Activated naive CD4-positive, alpha-beta T cell treated with anti-CD3 and anti-CD28 coated beads, Interleukin-2, amount 50 U/mL, for 72 hours (primary cell): ENCODE measurements at places on chromosomes 12 and 14.

DNA sequence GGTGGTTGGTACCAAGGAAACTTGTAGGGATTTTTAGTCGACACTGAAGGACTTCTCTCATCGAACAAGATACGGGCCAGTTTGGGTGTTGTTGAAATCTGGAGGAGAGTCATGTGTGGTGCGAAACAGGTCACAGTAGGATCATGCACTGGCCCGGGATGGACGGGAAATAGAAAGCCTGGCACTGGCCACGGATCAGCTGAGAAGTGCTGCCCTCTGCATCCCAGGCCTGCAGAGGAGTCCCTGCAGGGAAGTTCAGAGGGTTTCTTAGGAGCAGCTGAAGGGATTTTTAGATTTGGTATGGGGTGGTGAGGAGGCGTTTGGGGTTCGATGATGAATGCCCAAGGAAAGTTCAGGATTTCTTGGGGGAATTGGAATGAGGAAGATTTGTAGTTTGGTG, 63.1 kb downstream of the TSPAN9 start:
- DNase-seq: no peak

- no peak for DNase-seq
Measured at GRCh38 chr14:80231702-80232101, 20.4 kb upstream of the DIO2 start.

- DNase-seq: no peak
Measured at GRCh38 chr12:45601390-45601789, 128.1 kb upstream of the ARID2 start.

DNA sequence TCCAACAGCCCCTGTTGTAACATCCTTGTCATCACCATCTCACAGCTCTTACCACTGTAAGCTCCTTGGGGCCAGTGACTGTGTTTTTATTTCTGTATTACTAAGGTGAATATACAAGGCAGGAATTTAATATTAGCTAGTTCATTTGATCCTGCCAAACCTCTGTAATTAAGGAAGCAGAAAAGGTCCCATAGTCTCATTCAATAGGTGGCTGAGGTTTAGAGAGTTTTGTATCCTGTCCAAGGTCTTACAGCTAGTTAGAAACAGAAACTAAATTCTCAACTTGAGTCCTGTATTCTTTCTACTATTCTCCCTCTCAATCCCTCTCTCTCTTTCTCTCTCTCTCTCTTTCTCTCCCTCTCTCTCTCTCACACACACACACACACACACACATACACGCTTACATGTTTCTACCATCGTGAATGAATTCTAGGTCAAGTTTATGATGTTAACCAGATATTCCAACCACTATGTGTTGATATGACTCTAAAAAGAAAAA, 543 bp upstream of the GLIPR1 start:
- no peak for DNase-seq

DNA sequence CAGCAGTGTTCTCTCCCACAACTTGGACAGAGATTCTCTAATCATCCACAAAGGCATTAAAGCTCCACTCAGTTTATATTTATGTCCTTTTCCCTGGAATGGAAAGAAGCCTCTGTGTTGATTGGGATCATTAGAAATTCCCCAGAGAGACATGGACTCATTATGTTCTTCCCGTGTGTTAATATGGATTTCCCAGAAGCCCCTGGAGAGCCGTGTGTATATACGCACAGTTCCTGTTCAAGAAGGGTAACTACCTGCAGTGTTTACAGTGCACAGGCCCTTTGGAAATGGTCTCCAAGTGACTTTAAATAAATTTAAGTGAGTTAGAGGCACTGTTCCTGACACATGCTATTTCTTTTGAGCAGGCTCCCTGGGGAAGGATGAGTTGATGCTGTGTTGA, 428.0 kb upstream of the TMTC1 start:
- DNase-seq: no peak

DNA sequence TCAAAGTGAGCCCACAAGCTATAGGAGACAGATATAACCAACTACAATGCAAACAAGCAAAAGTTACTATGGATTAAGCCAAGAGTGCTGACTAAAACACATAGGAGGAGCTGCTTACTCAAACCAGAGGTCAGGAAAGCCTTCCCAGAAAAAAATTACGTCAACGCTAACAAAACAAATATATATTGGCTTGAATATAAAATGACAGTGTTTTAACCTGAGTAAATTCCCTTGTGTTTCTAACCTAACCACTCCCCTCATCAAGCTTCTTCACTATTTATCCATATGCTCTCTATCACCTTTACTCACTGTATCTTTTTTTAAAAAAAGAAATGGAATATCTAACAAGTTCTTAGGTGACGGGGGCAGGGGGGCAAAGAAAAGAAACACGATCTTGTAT, 115.9 kb downstream of the MED13L start:
- no peak for DNase-seq

DNA sequence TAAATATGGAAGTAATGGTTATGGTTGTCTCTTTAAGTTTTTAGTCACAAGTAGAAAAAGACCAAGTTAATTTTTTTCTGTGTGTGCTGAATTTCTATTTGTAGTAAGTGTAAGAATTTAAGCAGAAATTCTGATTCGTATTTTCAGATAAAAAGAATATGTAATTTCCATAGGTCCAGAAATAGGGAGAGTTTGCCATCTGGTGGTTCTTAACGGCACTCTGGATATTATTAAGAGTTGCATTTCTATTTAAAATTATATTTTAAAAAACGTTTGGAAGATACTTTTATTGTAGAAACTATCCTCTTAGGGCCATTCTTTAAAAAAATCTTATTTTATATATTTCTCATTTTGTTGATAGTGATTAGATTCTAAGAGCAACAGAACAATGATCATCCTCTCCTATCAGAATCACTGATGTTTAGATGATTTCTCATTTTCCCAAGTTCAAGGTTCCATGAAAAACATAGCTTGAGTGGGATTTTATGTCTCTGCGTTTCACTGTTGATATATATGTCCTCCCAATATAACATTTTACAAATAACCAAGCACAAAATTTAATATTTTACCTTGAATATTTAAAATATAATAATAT, 88.3 kb downstream of the LRRK2 start:
- no peak for DNase-seq

GRCh38 chr12:121765573-121765972, 27.9 kb downstream of the RHOF start:
- no peak for DNase-seq

DNA sequence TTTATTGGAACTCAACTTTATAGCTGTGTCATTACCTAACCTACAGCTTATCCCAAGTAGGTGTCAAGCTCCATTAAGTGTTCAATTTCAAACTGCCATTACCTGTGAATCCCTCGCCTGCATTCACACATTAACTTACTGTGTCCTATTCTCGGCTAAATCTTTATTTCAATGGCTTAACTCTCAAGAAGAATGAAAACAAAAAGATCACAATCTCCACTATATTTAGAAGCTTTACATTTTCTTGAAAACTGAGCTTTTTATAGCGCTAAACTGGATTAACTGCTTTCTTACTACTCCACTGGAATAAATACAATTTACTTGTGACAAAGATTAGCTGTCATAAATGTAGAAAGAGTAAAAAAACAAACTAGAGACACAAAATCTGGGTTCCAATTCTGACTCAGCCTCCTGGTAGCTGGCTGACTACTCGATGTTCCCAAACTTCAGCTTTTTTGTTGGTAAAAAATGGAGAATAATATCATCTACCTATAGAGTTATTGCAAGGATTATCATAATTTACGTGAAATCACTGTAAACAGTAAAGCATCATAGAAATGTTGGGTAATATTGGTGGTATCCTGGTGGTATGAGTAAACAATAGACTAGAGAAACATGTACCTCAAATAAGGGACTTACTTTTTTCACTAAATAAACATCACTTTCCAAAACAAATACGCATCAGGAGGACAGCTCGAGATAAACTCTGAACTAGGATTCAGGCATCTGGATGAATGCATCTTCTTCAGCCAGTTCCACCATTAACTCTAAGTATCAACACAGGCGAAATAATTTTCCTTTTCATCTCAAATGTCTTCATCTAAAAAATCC, 1.7 kb downstream of the RALGAPA1 start:
- no peak for DNase-seq

- DNase-seq: no peak
Measured at GRCh38 chr12:113019025-113019424, 37.5 kb upstream of the DTX1 start.

- no peak for DNase-seq
Measured at GRCh38 chr12:63098851-63099250, 52.1 kb downstream of the AVPR1A start.

- no peak for DNase-seq
Measured at GRCh38 chr12:19144985-19145384, 15.5 kb downstream of the PLEKHA5 start.

GRCh38 chr12:13023811-13024530, 20.2 kb upstream of the FAM234B start:
- no peak for DNase-seq
